ENCODE measurements at places on chromosomes 12 and 14. TPM values are rescaled to one million over a fixed set of nuclear protein-coding genes. Genes with fewer than 3 reads are reported as not detected.

PSMB5 gene
- total RNA-seq: 178 TPM

DNA sequence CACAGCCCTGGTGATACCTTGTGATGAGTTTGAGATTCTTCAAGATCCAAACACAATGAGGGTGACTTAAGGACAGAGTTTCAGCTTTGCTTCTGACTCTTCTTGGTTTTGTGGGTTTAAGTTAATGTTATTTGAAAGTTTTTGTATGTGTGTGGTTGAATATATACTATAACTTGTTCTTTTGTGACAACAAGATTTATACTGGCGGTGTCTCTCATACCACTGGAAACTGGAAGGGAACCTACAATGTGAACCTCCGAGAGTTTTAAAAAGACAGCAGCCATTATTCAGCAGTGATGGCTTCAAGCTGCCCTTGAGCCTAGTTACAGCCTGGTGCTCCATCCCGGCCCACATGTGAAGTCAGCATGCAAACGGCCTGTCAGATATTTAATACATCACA, 87.9 kb upstream of the IGF1 start:
- DNase-seq: no peak

RERG gene
- total RNA-seq: 0.64 TPM

GRCh38 chr12:108779998-108780688, 48.8 kb upstream of the CORO1C start:
- peak; percentile 66 for DNase-seq
